ENCODE measurements at places on chromosomes 5 and 9.

DNA sequence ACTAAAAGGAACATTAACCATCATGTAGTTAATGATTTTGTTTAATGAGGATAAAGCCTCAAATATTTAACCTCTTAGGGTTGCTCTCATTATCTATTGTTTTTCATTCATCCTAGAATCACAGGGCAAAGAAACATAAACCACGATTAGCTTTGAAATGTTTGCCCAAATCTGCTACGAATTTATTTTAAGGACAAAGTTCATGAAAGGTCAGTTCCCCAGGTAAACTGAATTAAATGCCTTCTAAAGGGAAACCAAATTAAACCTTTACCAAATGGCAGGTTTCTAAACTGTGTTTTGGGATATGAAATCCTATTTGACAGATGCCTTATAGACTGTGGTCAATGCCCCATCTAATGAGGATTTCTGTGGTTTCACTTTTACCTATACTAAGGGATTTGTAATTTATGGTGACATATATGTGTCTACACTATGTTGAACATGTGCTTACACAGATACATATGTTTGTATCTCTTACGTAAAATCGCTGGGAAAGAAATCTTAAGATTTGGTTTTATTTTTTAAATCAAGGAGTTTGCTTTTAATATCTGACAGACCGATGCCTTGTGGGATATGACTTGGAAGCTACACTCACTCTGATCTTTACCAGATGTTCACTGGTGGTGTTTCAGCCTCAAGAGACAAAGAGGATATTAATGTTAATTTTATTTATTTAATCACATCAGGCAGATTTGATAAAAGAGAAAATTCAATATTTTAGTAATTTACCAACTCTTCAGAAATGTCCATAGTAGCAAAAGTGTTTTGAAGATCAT lies 188.4 kb downstream of the GLIS3 start:
- DNase-seq = no peak

DNA sequence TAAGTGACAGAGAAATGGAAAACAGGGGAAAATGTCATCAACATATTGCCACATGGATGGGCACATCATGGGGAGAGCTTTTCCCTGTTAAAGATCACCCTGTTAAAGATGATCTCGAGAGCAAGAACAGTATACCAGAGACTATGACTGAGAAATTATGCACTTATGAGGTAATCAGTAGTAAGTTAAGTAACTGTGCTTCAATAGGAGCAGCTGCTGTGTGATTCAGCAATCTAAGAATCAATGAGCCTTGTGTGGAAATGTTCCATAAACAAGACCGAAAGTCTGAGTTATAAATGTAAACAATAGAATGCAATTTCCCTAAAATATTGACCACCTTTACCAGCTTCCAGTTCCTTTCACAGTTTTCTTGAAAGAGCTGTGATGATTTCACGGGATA lies 582.3 kb downstream of the CAAP1 start:
- DNase-seq = no peak

GRCh38 chr5:58985759-58986158 lies 402.9 kb downstream of the RAB3C start:
- DNase-seq = no peak

DNA sequence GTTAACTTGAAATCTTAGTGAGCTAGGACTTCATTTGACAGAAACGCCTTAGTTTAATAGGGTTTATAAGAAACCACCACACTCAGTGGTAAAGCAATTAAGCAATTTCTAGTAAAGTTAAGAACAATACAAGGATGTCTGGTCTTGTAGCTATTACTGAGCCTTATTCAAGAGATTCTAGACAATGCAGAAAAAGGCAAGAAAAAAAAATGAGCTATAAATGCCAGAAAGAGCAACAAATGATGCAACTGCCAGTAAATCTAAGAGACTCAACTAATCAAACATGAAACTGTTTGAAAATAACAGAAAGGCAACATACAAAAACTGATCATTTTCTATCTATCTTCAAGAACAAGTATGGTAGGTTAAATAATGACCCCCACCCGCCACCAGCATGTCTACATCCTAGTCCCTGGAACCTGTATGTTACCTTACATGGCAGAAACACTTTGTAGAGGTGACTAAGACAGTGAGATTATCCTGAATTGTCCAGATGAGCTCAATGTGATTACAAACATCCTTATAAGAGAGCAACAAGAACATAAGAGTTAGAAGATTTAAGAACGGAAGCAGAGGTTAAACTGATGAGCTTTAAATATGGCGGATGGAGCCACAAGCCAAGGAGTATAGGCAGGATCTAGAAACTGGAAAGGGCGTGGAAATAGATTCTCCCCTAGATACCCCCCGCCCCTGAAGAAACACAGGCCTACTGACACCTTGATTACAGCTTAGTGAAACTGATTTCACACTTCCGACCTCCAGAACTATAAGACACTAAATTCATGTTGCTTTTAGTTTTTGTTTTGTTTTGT lies 93.0 kb downstream of the SUSD1 start:
- no peak for DNase-seq

DNA sequence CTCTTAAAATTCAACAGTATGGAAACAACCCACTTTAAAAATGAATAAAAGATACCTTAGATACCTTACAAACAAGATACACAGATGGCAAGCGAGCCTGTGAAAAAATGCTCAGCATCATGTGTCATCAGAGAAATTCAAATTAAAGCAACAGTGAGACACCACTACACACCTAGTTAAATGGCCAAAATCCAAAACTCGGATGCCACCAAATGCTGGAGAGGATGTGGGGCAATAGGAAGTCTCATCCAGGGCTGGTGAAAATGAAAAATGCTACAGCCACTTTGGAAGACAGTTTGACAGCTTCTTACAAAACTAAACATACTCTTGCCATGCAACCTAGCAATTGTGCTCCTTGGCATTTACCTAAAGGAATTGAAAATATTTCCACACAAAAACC lies 17.9 kb downstream of the DUSP1 start:
- no peak for DNase-seq

- no peak for DNase-seq
Measured at GRCh38 chr5:172646716-172647285, 5.7 kb downstream of the NEURL1B start.

DNA sequence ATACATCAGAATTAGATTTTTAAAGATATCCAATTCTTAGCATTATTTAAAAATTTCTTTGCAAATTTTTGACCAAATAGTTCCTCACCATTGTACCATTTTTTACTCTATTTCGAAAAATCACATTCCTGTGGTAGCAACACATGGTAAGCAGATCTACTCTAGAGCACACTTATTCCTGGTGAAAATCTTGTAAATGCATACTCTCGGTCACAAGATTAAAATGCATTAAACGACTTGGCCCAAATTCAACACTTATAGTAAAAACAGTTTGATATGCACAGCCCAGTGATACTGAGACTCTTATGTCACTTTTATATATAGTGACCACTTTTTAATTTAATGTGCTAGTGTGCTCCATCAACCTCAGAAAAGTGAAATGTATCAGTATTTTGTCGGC lies 208.8 kb upstream of the TARS1 start:
- DNase-seq = no peak

GRCh38 chr9:110850401-110851135 lies 182.0 kb downstream of the MUSK start:
- DNase-seq = no peak

DNA sequence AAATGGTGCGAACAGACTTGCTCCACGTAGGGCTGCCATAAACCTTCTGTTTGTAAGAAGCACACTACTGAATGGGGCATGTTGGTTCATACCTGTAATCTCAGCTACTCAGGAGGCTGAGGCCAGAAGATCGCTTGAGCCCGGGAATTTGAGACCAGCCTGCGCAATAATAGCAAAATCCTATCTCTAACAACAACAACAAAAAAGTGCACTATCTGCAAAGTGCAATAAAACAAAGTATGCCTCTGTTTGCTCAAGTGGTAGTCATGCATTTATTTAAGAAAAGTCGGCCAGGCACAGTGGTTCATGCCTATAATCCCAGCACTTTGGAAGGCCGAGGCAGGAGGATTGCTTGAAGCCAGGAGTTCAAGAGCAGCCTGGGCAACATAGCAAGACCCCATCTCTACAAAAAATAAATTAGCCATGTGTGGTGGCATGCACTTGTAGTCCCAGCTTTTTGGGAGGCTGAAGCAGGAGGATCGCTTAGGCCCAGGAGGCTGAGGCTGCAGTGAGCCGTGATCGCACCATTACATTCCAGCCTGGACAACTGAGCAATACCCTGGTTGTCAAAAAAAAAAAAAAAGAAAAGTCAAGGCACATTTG lies 5.2 kb downstream of the ATPSCKMT start:
- no peak for DNase-seq

DNA sequence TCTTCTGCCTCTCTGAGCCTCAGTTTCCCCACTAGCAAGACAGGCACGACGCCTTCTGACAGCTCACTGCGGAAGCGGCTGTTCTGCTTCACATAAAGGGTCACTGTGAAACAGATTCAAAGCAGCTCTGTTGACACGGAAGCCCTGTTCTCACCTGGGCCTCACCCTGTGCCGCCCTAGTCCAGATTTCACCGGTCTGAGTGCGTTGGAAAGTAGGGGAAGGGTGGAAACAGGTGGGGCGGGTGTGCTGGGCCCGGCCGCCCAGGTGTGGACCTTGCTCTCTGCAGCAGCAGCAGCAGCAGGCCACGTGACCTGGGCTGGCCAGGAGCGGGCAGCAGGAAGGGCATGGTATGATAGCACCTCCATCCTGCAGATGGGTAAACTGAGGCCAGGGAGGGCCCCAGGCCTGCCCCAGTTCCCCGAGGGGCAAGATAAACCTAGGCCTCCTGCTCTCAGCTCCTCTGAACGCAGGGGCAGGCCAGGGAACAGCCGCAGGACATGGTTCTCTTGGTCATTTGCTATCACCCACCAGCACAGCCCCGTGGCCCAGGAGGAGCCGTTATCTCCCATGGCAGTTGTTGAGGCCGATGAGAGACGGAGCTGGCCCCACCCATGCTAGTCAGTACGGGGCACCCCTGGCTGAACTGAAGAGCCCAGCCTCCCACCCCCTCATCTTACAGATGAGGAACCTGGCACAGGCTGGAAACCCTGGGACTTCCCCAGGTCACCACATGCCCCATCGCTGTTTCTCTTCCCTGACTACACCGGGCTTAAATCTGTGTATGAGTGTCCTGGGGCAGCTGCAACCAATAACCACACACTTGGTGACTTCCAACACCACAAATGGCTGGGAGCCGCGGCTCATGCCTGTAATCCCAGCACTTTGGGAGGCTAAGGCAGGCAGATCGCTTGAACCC lies 12.1 kb downstream of the PTGES2 start:
- DNase-seq = no peak

GRCh38 chr5:19745247-19745646 lies 242.8 kb downstream of the CDH18 start:
- DNase-seq = no peak

- no peak for DNase-seq
Measured at GRCh38 chr9:92723299-92723625, 41.4 kb downstream of the BICD2 start.

DNA sequence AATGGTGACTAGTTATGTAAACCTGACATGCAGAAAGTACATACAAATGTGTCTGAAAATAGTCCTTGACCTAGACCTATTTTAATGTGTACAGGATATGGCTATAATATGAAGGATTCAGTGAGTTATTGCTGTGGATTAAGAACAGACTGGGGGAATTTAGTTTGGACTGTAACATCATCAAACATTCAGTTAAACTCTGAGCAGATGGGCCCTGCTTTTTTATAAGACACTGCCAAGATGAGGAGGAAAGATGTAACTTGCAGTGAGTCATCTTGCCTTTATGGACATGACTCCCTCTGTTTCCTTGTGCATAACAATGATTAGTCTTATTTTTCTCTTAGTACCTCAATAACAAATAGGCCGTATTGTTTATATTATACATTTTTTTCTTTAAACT lies 12.2 kb downstream of the PPP3R2 start:
- no peak for DNase-seq

DNA sequence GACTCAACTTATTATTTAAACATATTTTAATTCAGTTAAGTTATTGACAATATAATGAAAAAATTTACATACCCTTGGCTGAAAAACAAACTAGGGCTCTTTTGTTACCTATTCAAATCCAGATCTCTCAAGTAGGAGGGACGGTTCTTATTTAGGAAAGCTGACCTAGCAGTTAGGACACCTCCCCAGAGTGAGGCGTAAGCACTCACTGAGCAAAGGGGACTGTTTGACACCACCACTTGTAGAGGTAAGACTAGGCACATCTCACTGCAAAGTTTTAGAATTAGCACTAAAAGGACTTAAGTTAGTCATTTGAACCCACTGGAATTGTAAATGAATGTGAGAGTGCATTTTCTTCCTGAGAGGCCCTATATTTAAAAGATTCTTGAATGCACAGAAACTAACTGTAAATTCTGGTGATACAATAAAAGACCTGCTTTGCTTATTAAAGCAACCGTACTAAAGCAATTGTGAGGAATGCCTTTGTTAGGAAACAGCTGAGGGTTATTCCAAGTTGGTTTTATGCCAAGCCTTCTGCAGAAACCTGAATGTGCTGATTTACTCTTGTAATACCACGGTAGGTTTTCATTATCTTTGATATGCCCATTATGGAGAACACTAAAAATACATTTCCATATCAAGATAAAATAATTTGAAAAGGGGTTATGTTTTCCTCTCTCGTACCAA lies 16.2 kb downstream of the HACD4 start:
- no peak for DNase-seq

DNA sequence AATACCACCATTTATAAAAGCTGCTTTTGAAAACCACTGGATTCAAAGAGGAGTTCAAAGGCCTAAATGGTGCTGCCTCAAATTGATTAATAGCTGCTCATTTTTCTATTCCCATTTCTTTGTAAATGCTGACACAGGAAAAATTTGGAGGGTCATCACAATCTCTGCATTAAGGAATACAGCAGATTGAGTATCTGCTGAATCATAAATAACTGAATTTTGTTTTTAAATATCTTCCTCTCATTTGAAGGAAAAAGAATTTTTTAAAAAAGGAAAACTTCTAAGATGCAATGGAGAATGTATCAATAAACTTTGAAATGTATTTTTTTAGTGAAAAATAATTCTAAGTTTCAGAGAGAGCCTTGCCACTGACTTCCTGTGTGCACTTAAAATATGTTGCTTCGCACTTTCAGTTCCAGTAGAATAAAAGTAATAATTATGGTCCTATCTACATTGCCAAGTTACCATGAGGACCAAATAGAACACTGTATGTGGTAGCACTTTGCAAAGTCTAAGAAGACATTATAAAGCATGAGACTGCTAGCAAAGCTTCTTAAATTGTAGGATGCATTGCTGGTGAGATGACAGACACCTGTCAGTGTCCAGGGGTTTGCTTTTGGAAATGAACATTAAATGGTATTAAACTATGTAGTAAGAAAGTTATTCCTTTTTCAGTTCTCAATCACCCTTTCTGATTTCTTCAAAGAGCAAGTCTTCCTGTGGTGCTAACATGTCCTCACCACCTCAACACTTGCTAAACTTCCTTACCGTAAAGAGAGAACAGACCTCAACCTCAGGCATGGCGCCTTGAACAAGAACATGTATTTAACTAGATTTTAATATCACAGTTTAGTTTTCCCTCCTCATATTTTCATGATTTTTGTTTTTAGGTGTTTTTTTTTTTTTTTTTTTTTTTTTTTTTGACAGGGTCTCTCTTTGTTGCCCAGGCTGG lies 555.1 kb downstream of the EBF1 start:
- DNase-seq = no peak
